AG04449 (cell line): ENCODE measurements at places on chromosomes 12 and 14.

GRCh38 chr12:85280165-85280983 lies at the start of gene ALX1:
TSS of gene ALX1 (plus strand) at chr12:85280220. CDS start at chr12:85280262, 42 bp downstream.
- DNase-seq, result no peak

DNA sequence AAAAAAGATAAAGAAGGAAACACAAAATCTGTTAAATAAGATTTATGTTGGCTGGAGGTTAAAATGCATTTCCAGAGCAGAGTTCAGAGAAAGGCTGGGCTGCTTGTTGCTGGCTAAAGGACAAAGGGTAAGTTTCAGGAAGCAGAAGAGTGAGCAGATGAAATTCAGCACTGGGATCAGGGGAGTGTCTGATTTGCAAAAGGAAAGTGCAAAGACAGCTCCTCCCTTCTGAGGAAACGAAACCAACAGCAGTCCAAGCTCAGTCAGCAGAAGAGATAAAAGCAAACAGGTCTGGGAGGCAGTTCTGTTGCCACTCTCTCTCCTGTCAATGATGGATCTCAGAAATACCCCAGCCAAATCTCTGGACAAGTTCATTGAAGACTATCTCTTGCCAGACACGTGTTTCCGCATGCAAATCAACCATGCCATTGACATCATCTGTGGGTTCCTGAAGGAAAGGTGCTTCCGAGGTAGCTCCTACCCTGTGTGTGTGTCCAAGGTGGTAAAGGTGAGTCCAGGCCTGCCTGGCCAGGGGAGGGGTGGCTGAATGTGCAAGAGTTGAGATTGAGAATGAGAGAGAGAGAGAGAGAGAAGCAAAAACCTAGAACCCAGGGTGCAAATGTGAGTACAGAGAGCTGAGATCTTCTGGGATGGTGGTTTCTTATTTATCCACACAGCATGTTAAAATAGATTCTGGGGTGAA lies at the start of gene OAS1:
Gene OAS1 (plus strand): TSS at position 251 of the 703 bp plus-strand sequence. CDS start 78 bp downstream, at position 329.
- DNase-seq, result no peak

- DNase-seq, result no peak
Measured at GRCh38 chr12:69024413-69024812, 91.4 kb upstream of the CPM start.

- DNase-seq, result no peak
Measured at GRCh38 chr12:100026241-100026640, 41.5 kb upstream of the ANKS1B start.

- DNase-seq, result no peak
Measured at GRCh38 chr14:77040741-77041653, 12.5 kb upstream of the IRF2BPL start.

DNA sequence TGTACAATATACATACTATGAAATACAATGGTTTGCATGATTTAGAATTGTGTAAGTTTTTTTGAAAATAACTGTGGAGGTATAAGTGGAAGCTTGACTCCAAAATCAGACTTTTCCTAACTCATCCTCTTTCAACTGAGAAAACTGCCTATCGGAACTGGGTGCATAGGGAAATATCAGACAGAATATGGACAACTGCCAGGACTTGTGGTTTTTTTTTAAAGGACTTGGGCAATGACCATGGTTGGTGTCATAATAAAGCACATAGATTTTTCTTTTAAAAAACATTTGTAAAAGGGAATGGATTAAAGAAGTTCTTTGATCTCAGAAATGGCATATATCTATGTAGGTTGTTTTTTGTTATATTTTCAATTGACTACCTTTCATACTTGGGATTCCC lies 53.3 kb upstream of the LRRK2 start:
- no peak for DNase-seq

DNA sequence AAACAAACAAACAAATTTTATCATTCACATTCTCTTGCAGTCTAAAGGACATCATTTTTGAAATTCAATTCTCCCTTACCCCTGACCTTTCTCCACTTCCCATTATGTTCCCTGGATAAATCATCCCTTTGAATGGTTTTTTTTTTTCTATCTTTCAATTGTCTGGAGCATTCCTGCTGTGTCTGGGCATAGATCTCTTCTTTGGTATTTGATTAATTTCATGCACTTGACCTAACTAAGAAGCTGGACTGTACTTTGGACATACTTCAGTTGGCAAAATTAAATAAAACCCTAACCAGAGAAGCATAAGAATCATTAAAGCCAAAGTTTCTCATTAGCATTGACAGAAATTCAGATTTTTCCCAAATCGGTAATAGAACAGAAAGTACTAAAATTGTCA lies 163.6 kb upstream of the BMP4 start:
- DNase-seq, result no peak

GRCh38 chr12:13117029-13117428 lies 13.6 kb upstream of the GSG1 start:
- no peak for DNase-seq

DNA sequence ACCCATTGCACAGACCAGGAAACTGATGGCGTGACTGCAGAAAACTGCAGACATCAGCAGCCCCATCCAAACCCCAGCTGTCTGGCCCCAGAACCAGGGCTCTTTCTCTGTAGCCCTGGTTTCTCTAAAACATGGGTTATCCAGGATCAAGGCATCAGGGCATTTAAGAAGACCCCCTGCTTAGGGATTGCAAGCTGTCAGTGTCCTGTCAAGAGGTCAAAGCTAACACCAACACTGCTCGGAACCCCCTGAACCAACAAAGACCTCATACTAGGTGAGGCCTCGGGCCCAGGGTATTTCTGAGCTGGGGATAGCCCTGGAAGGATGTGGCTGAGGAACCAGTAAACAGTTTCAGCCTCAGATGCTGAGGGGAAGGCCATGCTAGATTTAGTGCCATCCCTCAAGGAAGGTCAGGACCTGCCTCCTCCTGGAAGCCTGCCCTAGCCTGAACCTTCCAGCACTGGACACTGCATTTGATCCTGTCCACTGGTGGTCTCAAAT lies 39.2 kb downstream of the BCL11B start:
- no peak for DNase-seq

DNA sequence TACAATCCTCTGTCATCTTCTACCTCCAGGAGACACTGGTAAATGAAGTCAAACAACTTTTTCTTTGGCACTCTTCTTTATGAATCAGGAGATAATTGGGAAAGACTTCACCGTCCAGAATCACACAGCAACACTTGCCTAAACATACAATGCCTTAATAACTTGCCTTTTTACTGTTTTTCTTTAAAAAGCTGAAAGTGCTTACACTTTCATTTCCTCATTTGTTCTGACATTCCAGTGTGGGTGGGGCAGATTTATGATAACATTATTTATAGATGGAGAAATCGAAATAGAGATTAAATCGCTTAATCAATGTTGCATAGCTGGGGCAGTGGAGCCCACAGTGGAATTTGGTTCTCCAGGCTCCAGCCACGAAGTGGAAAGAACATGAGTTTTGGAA lies 2.8 kb upstream of the FRS2 start:
- no peak for DNase-seq

DNA sequence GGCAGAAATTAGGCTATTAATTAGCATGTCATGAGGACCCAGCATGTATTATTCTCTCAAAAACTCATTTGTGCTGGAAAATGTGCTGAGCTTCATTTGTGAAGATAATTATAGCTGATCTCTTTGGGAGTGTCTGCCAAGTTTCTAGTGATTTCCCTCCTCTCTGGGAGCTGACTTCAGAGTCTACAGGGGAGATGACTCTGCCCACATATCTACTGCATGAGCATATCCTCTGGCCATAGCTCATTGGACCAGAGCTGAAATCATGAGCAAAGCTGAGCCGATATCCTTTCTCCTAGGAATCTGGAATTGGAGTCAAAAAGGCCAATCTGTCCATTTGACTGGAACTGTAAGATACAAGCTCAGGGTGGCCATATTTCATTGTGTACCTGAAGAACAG lies 5.9 kb downstream of the CCDC198 start:
- no peak for DNase-seq

GRCh38 chr12:125983094-125983783 lies 918.0 kb downstream of the AACS start:
- no peak for DNase-seq

DNA sequence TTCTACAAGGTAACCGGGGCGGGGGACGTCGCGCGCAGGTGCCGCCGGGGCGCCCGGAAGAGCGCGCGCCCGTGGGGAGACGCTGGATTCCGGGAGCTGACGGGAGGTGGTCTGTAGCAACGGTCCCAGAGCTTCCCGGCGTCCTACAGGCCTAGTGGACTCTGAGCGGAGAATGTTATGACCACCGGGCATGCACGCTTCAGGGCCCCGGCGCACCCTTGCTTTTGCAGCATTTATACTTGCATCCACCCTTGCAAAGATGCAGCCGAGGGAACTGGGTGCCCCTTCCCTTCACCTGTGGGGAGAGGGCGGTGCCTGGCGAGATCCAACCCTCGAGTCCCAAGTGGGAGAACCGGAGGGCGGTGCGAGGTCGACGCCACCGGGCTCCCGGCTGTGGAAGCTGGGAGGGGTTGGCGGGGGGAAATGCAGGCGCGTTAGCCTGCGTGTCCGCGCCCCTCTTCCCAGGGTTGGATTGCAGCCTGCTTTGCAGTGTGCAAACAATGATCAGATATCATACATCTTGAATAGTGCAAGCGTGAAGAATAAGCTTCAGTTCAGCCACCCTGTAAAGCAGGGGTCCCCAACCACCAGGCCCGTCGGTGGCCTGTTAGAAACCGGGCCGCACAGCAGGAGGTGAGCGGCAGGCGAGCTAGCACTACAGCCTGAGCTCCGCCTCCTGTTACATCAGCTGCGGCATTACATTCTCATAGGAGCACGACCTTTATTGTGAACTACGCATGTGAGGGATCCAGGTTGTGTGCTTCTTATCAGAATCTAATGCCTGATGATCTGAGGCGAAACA lies 576 bp downstream of the ERP29 start:
- no peak for DNase-seq

DNA sequence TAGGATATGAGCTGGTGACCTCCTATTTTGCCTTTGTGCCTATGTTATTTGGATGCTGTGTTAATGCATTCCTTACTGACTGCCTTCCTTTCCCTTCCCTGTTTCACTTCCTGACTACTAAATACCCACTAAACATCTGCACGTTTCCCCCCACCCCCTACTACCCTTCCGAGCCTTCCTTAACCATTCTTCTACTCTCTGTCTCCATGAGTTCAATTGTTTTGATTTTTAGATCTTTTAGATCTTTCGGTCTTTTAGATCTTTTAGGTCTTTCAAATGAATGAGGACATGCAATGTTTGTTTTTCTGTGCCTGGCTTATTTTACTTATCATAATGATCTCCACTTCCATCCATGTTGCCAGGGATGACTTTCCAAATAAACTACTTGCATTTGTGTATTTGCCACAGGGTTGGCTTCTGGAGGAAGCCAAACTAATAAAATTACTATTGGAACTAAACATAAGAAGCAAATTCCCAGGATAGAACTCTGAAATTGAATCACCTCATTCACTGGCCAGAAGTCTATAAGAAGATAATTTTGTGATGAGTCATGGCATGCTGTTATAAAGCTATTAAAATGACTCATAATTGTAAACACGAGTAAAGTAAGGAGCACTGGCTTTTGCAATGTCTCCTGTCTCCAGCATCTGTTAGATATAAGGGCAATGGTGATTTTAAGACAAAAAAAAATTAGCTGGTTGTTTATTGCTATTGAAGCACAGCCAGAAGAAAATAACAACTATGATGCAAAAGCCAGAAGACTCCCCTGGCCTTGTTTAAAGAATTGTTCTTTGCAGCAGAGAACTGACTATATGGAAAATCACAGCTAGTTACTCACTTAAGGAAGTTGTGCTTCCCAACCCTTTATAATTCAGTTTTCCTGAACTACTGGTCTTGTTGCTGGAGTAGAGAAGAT lies 586.3 kb downstream of the LRFN5 start:
- peak; percentile 91 for DNase-seq

GRCh38 chr12:129635021-129635685 lies 268.7 kb downstream of the TMEM132D start:
- no peak for DNase-seq

DNA sequence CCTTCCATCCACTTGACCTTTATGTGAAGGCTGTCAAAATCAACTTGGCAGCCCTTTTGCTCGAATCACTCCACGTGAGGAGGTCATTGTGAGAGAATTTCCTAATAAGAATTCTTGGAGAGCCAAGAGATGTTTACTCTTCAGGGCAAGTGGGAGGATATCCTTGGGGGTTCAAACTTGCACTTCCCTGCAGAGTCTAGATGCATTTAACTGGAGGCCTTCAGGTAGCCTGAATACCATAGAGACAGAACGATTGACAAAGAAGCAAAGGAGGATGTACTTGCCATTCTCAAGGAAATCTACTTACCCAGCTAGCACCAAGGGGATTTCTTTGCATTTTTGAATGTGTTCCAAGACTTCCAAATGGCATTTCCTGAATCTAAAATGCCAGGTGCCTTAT lies 1702.6 kb upstream of the FLRT2 start:
- no peak for DNase-seq

GRCh38 chr12:45273717-45274271 lies 57.9 kb downstream of the ANO6 start:
- peak; percentile 94 for DNase-seq

DNA sequence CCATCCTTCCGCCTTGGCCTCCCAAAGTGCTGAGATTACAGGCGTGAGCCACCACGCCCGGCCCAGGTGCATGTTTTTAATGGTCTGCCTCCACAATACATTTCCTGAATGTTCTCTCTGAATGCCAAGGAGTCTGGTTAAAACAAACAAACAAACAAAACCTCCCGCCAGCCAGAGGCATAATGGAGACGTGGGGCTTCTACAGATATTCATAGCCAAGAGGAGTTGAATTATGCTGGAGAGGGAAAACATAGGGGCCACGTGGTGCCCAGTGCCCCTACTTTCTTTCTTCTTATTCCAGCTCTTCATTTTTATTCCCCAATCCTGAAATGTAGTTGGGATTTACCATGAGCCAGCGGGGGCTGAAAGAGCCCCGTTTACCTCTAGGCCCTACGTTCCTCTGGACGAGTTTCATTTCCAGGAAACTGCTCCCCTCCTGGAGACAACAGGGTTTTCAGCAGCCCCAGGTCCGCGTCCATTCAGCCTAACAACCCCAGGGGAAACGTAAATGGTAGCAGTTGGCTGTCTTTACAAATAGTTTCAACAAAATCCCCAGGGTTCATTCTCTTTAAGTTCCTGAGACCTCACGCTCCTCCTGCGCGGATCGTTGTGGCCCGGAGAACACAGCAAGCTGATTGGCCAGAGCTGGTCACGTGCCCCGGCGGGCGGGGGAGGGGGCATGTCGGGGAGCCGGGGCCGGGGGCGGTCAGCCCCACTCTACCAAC lies 108.5 kb upstream of the ESRRB start:
- no peak for DNase-seq

- no peak for DNase-seq
Measured at GRCh38 chr14:105195522-105196264, 14.6 kb upstream of the NUDT14 start.

- no peak for DNase-seq
Measured at GRCh38 chr14:22152903-22153302, 436.1 kb downstream of the DAD1 start.

- DNase-seq, result no peak
Measured at GRCh38 chr14:33553706-33554278, 397.1 kb downstream of the EGLN3 start.
